ENCODE measurements at places on chromosomes 2 and 18. TPM values are rescaled to one million over a fixed set of nuclear protein-coding genes. Genes with fewer than 3 reads are reported as not detected.

- no peak overlapping the region for H3K27ac ChIP-seq
- peaks cover 5% of the 10 kb centered on the region for H3K4me1 ChIP-seq
- no peak overlapping the region for H3K4me3 ChIP-seq
- DNase-seq: no peak
- peaks cover 5% of the 10 kb centered on the region for H3K27me3 ChIP-seq
- no peaks in the 10 kb centered on the region for H3K36me3 ChIP-seq
These were observed 80.3 kb upstream of the GATA6 start for GRCh38 chr18:22088996-22089640.

DNA sequence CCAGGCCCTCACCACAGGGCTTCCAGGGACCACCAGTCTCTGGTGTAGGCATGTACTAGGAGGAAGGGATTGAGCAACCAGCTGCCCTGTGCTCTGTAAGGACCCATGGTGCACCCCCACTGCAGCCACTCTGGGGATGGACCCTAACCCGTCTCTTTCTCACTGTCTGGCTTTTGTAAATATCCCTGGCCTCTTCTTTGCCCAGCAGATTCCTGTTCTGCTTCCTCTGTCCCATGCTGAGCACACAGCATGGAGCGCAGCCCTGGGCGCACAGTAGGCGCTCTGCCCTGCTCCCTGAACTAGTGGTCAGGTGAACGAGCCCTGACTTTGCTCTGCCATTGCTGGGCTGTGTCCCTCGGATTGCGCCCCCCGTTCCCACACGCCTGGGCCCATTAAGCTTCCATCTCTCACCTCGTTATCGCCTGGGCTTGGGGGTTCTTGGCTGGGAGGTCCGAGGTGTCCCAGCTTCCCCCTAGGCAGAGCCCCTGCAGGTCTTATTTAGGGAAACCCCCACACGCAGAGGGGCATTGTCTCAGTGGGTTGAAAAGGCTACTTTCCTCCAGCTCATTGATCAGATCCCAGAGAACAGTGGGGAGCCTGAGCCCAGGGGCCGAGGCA is 162.1 kb downstream of the MYCN start:
- H3K27me3 ChIP-seq: peaks cover 3% of the 10 kb centered on the region
- no peaks in the 10 kb centered on the region for H3K36me3 ChIP-seq
- peaks cover 13% of the 10 kb centered on the region for H3K4me1 ChIP-seq
- H3K27ac ChIP-seq: no peak overlapping the region
- no peak overlapping the region for H3K4me3 ChIP-seq

- no peaks in the 10 kb centered on the region for H3K36me3 ChIP-seq
- H3K27ac ChIP-seq: no peak within 1 kb of the TSS
- H3K4me1 ChIP-seq: no peaks in the 10 kb centered on the region
These were observed at the start of gene MYO7B for GRCh38 chr2:127535422-127535901. MYO7B (plus strand) TSS chr2:127535683; CDS start chr2:127559723, 24,040 bp downstream.

- no peak for DNase-seq
- no peaks in the 10 kb centered on the region for H3K27me3 ChIP-seq
- H3K4me1 ChIP-seq: peaks cover 37% of the 10 kb centered on the region
- peak overlapping the region; percentile 79 for H3K27ac ChIP-seq
These were observed 186.3 kb downstream of the TMEM163 start for GRCh38 chr2:134532537-134532936.

DNA sequence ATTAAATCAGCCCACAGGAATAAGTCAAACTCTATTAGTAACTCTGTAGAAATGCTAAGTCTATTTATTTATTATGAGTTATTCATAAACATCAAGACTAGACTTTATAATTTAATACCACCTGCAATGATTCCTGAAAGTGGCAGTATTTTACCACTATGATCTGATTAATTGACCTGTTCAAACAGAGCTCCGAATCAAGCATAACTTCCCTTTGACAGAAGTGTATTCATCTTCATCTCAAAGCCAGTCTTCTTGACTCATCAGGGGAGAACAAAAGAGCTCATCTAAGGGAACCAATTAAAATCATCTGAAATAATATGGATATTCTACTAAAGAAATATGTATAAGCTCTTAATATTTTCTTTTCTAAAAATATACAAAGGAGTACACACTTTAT is 122.3 kb downstream of the MBD2 start:
- H3K27me3 ChIP-seq: peaks cover 4% of the 10 kb centered on the region
- H3K27ac ChIP-seq: no peak overlapping the region
- H3K4me1 ChIP-seq: peaks cover 3% of the 10 kb centered on the region
- no peak for DNase-seq
- H3K36me3 ChIP-seq: peaks cover 5% of the 10 kb centered on the region

- no peak overlapping the region for H3K4me3 ChIP-seq
- no peak overlapping the region for H3K27ac ChIP-seq
- no peaks in the 10 kb centered on the region for H3K4me1 ChIP-seq
- H3K27me3 ChIP-seq: peaks cover 4% of the 10 kb centered on the region
- H3K36me3 ChIP-seq: peaks cover 5% of the 10 kb centered on the region
- no peak for DNase-seq
These were observed 60.3 kb downstream of the ATIC start for GRCh38 chr2:215371915-215372897.

GRCh38 chr2:67515056-67515455 is 117.9 kb downstream of the ETAA1 start:
- DNase-seq: no peak
- H3K4me1 ChIP-seq: no peaks in the 10 kb centered on the region
- H3K27me3 ChIP-seq: no peaks in the 10 kb centered on the region
- H3K36me3 ChIP-seq: no peaks in the 10 kb centered on the region

GRCh38 chr2:618422-618990 is 58.7 kb downstream of the TMEM18 start:
- no peak overlapping the region for H3K4me3 ChIP-seq
- DNase-seq: no peak
- H3K36me3 ChIP-seq: no peaks in the 10 kb centered on the region
- peaks cover 2% of the 10 kb centered on the region for H3K27me3 ChIP-seq
- H3K4me1 ChIP-seq: no peaks in the 10 kb centered on the region

ITGA4 gene
- total RNA-seq: 5.4 TPM

FMNL2 gene
- 166 TPM for total RNA-seq

KIAA2012 gene
- total RNA-seq: not detected
